ENCODE measurements at places on chromosomes 1 and 21. TPM values are rescaled to one million over a fixed set of nuclear protein-coding genes. Genes with fewer than 3 reads are reported as not detected.

DNA sequence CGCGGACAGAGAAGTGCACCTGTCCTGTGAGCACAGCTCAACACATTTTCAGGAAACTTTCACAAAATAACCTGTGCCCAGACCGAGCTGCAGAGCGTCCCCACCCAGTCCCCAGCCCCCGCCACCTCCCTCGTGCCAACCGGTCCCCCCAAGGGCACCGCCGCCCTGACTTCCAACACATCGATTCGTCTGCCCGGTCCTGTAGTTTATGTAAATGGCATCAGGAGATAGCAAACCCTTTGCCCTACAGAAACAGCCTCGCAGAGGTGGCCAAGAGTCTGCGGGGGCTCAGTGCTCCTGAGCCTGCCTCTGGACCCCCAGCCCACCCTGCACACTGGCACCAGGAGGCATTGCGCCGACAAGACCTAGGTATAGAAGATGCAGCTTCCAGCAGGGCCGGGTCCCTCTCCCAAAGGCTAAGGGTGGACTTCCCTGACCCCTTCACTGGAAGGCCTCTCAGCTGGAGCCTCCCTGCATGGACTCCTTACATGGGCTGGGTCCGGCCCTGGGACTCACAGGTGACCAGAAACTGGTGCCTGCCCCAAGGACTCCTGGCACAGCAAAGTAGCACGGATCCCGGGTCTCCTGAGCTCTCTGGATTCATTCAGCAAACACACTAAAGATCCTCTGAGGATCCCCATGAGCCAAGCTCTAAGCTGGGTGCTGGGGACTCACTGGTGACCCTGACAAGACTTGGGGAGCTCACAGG lies 6.6 kb upstream of the PLEKHG5 start:
- no peaks in the 10 kb centered on the region for H3K36me3 ChIP-seq
- no peaks in the 10 kb centered on the region for H3K4me1 ChIP-seq

- H3K27me3 ChIP-seq: no peaks in the 10 kb centered on the region
- no peak overlapping the region for H3K27ac ChIP-seq
- H3K36me3 ChIP-seq: no peaks in the 10 kb centered on the region
- H3K4me3 ChIP-seq: 0 out of 2 replicates have a peak overlapping the region, but pooled peaks have one; percentile 13
- DNase-seq: no peak
Measured at GRCh38 chr1:150295476-150295875, 1.8 kb downstream of the MRPS21 start.

DNA sequence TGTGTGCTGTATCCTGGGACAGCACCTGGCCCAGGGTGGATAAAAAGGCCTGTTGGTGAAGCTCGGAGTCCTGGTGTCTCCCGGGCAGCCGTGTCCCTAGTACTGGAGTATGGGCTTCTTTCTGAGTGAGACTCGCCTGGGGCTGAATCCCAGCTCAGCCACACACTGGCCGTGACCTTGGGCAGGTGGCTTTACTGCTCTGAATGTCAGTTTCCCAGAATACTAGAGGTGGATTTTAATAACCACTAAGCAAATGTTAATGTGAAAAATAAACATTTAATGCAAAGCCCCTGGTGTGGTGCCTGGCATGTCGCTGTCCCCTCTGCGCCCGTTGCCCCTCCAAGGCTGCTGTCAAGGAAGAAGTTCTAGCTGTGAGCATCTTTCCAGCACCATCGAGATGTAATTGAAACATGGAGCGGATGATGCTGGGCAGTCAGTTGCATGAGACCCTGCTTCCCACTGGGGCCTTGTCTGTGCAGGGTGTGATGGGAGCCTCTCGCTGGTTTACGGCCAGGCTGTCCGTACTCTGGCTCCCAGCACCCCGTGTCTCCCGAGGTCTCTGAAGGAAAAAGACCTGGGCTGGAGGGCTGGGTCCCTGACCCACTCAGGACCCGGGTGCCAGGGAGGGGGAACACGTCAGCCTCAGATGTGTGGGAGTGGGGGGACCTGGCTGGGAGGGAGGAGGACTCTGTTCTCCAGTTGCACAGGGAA lies 527.8 kb downstream of the MATN1 start:
- no peak for DNase-seq
- H3K27me3 ChIP-seq: no peaks in the 10 kb centered on the region
- H3K4me1 ChIP-seq: no peaks in the 10 kb centered on the region

DISP3 gene
- total RNA-seq: 0.18 TPM

DNA sequence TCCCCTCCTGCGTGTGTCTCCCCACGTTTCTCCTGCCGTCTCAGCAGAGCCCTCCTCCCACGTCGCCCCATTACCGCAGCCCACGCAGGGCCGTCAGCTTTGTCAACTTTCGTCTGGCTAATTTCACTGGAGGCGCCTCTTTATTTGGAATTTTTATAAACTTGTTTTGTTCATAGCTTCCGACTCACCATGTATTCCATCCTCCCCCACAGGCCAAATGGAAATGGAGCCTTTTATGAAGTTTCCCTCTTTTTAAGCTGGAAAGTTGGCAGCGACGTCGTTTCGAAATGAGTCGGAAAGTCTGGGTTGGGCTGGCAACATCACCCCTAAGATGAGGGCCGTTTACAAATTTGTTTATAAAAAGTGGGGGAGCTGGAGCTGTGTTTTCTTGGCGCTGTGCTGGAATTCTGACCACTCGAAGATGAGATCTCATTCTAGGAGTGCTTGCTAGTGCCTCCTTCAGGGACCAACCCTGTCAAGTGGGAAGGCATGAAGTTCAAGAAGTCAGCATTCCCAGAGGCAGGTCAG lies 23.7 kb upstream of the SLC45A1 start:
- H3K27ac ChIP-seq: no peak overlapping the region
- no peak overlapping the region for H3K4me3 ChIP-seq
- H3K36me3 ChIP-seq: no peaks in the 10 kb centered on the region
- no peaks in the 10 kb centered on the region for H3K4me1 ChIP-seq
